Activated T-helper 17 cell treated with anti-CD3 and anti-CD28 coated beads, Interleukin-2, amount 50 U/mL, for 72 hours (primary cell): ENCODE measurements at places on chromosomes 2 and 18. TPM values are rescaled to one million over a fixed set of nuclear protein-coding genes. Genes with fewer than 3 reads are reported as not detected.

Gene CDH2
- not detected for total RNA-seq

Gene TMEM17
- 0.11 TPM for total RNA-seq

Gene TSPYL6
- total RNA-seq: not detected

Gene LAMA3
- total RNA-seq: 0.11 TPM

Gene HJURP
- 90.4 TPM for total RNA-seq
